MV-4-11 (cell line): ENCODE measurements at places on chromosomes 5 and 9.

- no peak for DNase-seq
These were observed 161.2 kb downstream of the C9orf50 start for GRCh38 chr9:129459547-129460322.

DNA sequence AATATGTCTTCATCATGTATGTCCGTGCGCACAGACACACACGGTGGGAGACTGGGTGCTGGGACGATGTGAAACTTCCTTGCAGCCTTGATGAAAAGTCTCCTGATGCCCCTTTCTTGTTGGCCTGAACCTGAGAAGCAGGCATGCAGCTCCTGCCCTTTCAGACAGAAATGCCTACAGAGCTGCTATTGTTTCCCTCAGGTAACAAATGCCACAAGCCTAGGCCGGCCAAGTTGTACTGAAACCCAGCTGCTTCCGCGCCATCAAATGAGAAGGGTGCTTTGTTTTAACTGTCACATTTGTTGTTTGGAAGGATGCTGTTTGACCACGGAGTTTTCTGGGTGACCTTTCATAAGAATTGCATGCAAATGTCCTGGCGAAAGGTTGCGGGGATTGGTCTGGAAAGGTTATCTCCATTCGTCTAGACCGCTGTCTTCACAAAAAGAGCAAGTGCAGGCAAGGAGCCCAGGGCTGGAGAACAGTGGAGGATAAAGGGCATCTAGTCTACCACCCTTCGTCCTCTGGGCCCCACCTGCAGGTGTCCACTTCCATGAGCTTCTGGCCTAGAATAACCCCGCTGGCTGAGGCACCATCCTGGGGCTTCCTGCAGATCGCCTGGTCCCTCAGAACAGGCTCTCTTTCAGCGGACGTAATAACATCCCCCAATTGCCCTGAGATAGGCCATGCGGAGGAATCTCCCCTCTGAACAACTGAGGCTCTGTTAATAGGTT lies 197.2 kb downstream of the SEMA6A start:
- DNase-seq = no peak

DNA sequence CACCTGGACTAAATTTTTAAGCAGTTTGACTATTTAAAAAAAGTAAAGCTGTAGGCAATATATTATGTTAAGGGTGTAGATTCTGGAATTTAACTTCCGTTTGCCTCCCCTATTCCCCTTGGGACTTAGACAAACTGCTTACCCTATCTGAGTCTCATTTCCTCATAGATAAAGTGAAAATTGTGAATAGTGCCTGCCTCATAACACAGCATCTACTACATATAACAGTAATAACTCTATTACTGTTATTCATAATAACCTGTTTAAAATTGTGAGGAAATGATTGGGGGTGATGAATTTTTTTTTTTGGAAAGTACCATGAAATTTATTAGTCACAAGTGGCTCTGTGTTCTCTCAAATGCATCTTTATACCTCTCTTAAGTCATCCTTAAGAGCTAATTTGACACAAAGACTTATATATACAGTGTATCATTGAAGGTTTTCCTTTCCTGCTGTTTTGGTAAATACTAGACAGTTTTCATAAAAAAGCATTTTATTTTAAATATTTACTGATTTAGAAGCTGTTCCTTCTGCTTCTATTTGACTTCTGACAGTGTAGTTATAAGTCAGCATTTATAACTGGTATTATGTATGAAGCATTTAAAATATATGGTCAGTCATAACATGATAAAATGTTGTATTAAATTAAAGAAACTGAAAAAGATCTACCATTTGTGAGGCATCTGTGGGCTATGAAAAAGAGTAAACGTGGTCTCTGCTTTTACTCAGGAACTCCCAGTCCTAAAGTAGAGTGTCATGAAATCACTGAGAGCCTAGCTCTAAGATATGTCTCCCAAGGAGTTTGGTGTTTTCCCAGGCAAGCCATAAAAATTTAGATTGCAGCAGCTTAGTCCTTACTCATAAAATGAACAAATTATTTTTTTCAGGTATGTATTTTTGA lies 46.4 kb downstream of the MCCC2 start:
- DNase-seq = no peak

DNA sequence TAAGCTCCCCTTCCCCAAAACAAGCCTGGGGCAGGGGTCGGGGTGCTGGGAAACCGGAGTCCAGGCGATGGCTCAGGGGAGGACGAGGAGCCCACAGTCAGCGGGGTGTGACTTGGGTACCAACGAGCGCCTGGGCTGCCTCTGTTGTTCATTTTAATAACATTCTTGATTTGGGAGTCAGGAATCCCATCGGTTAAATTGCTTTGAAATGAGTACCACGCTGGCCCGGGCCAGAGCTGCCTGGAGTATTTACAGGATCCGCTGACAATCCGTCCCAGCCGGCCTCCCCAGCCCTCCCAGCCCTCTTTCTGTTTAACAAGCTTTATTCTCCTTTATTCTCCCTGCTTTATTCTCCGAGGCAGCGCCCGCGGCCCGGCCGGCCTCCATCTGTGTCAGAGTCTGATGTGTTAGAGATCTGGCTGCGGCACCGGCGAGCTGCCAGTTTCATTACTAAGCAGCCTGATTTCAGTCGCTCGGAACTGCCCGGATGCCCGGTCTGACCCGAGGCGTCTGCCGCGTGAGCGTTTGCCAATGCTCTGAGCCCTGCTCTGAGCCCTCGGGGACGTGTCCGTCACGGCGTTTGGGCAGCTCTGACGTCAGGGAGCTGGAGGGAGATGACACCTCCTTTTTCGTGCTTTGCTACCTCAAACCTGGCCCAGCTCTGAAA lies 16.5 kb upstream of the QRFP start:
- no peak for DNase-seq

DNA sequence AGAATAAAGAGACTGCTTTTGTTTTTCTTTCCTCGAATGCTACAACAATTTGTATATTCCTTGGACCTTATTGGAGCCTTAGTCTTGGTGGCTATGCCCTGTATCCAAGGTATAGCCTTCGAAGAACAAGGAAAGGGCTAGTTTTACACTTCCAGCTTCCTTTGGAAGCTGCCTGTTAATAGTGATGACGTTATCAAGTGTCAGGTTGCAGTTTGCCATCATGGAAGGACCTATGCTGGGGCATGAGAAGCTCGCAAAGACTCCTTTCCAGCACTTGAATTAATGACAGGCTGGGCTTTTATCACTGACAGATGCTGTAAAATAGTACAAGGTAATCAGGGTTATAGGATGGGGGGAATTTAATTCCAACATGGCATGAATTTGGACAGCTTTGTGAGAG lies 157.9 kb downstream of the KDM4C start:
- no peak for DNase-seq

GRCh38 chr5:179240561-179240960 lies 104.7 kb downstream of the ADAMTS2 start:
- DNase-seq = no peak

DNA sequence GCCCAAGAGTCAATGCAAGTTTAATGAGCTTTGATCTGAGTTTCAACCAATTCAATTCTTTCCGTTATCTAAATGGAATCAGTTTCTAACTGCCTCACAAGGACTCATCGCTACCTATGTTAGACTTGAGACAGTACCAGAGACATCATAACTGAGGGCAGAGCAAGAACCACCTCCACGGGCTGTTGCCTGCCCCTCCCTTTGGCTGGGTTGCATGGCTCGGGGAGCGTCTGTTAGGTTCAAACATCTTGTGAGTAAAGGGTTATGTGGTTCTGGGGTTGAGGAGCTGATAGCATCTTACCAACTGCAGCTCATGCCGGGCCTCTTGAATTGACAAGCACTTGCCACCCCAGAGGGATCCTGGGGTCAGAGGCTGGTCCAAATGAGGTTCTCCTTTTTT lies 457.9 kb downstream of the ENC1 start:
- DNase-seq = no peak

DNA sequence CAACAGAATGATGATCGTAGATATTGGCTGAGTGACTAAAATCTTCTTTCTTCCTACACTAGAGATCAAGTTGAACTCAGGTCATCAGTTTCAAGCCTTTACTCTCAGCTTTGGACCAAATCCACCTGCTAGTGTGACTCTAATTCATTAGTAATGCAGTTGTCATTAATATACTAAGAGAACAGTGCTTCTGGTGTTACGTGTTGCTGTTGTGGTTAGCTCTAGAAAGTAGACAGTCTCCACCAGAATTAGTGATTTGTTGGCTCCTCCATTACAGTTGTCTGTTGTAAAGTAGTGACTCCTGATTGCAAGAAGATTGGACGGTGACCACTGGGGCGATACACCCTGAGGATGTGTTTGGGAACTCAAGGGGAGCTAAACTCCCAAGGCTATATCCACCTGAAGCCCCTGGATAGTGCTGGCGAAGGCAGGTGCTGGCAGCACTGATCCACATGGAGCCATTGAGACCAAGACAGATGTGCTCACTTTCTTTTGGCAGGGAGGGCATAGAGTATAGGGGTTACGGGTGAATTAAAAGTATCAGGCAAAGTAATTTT lies 3.1 kb downstream of the CAMK4 start:
- DNase-seq = no peak

DNA sequence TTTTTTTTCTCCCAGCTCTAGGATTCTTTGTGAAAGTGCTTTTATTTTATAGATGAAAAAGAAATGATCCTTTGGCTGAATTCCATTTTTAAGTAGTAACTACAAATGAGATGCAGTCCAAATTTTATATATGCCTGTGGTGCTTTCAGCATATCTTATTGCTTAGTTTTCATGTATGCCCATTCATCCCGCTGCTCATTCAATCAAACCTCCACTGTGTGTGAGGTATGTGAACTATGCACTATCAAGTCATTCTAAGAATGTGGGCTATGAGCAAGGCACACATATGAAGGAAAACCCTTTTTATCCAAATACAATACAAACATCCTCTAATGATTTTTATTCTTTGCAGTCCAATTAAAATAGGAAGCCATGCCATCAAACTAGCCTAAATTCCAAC lies 1069.1 kb upstream of the DMAC1 start:
- no peak for DNase-seq

GRCh38 chr5:34977934-34978613 lies 48.7 kb downstream of the DNAJC21 start:
- DNase-seq = no peak

GRCh38 chr9:134293611-134294152 lies 32.6 kb upstream of the RXRA start:
- peak; percentile 12 for DNase-seq

GRCh38 chr5:133075572-133076536 lies 24.0 kb downstream of the HSPA4 start:
- DNase-seq = no peak

GRCh38 chr5:59785676-59786333 lies 107.7 kb downstream of the PDE4D start:
- no peak for DNase-seq

DNA sequence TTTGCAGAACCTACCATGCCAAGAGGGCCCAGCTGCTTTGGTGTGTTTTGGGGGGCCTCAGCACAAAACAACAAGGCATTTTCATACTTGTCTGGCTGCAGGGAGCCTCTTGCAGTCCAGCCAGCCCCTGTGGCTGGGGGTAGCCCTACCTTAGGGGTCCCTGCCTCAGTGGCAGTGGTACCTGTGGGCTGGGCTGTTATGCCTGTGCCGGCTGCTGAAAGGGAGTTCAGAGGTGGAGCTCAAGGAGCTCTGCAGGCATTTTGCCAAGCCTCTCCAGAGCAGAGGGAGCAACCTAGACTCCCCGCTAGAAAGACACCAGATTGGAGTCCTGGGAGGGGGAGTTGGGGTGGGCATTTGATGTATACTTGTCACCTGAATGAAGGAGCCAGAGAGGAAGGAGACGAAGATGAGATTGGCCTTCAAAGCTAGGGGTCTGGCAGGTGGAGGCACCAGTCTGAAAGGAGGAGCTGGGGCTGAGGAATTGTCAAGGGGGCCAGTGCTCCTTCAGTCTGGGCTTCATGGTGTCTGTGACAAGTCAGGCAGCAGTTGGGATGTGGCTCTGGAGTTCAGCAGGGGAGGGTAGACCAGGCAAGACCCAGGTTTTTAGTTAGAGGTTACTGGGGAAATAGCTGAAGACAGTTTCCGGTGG lies 1.5 kb downstream of the SHROOM1 start:
- DNase-seq = no peak

GRCh38 chr5:58595952-58596351 lies 13.1 kb downstream of the RAB3C start:
- no peak for DNase-seq

- peak; percentile 34 for DNase-seq
These were observed 123.5 kb downstream of the SLC24A2 start for GRCh38 chr9:19665146-19665863.

DNA sequence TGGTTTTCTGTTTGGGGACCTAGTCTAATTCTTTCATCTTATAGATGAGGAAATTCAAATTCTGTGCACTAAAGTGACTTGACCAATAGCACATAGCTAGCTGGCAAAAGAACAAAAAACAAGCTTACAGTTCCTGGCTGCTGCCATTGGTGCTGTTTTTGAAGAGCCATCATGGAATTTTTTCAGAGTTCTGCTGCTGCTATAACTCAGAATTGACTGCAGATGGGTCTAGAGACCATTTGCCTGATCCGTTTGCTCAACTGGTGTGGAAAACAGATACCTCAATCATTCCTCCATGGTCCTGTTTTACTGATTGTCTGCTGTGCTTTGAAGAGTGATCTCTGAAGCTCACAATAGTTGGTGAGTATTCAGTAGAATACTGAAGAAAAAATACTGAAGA lies 15.2 kb downstream of the FBXL7 start:
- no peak for DNase-seq

DNA sequence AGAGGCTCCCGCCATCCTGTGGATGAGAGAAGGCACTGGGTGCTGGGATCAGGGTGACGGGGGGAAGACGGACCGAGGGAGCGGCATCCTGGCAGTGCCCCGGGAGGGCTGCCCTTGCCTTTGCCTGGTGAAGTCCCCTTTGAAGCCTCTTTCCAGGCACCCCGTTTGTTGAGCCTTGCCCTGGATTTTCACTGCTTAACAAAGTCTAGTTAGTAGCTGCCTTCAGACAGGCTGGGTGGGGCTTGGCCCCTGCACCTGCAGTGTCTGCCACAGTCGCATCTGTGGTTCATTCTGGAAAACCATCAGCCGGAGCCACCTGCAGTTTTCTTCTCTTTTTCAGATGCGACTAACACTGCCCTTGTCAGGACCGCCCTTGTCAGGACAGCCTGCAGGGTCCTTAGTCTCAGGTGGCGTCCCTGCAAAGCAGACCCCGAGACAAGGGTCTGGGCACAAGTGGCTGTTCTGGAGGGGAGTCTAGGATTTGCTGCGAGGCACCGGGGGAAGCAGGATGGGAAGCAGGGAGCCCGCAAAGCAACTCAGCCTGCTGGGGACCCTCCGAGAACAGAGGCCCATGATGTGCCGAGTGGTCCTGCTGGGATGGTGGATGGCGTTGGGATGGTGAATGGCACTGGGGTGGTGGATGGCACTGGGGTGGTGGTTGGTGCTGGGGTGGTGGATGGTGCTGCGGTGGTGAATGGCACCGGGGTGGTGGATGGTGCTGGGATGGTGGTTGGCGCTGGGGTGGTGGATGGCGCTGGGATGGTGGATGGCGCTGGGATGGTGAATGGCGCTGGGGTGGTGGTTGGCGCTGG lies 147.9 kb upstream of the COL5A1 start:
- DNase-seq = no peak

GRCh38 chr5:5822729-5823257 lies 400.3 kb downstream of the ICE1 start:
- DNase-seq = no peak

- DNase-seq = no peak
These were observed 81.7 kb downstream of the MACROH2A1 start for GRCh38 chr5:135317286-135317685.

- no peak for DNase-seq
These were observed 19.0 kb upstream of the SCAMP1 start for GRCh38 chr5:78341440-78341839.
